ENCODE measurements at places on chromosomes 3 and 15.

DNA sequence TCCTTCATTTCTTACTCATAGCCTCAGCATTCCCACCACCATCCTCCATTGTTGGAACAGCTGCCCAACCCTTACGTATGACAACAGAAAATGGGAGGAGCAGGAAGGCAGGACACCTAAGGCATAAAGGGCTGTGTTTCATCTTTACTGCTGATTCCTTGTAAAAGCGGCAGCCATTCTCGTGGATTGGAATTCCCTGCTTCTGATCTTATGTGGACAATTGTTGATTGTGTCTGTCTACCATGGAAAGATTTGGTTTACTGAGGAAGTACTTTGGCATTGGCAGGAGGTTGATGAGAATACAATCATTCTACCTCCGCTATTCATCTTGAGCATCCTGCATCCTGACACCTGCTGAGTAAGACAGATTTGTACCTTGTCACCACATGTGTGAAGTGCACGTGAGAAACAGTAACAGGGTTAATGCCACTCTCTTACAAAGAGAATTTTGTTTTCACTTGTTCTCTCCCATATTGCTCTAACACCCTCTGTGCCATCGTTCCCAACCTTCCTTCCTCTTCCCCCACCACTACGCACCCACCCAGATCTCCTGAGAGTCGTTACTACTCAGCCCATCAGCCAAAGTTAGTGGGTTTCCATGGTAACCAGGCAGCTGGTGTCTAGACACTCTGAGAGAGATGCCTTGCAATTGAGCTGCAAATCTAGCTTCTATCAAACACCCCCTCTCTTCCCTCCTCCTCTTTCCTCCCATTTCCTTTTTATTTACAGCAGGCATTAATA lies 75.7 kb downstream of the GAP43 start:
- no peak for DNase-seq

DNA sequence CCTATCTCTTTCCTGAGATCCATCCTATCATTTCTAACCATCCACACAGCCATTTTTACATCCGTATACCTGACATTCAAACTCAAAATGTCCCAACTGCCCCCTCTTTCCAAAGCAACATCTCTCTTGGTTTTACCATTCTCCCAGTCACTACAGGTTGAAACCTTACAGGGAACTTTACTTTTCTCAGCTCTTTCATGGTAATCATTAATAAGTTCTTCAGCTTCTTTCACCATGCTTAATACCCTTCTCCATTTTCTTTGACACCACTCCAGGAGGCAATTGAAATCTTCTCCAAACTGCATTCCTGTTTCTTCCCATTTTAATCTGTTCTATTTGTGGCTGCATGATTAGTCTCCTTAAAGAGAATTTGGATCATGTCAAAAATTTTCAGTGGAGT lies 352.5 kb downstream of the GAP43 start:
- DNase-seq, result no peak

GRCh38 chr3:154782151-154782550 lies 298.0 kb upstream of the MME start:
- DNase-seq, result no peak

- DNase-seq, result no peak
Observed at GRCh38 chr3:42499478-42499871, 3.0 kb upstream of the VIPR1 start.

DNA sequence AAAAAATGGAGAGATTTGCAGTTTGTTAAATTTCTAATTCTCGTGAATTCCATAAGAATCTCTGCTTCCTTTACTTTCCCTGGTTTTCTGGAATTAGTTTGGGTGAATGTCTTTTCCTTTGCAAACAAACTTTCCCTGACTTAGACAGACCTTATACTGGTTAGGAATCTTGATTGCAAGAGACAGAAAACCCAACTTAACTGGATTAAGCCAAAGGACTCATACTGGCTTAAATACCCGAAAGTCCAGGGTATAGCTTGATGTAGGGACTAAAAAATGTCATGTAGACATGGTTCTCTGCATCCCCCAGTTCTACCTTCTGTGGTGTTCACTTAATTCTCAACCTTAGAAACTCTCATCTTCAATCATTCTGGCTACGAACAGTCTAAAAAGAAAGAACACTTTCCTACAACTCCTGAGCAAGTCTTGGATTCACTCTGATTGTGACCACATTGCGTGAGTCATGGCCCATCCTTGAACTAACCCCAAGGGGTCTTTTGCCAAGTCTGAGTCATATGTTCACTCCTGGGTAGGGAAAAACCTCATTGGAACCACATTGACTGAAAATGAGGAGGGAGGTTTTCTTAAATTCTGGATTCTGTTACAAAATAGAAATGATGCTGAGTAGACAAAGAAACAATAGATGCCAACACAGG lies 136.0 kb upstream of the DAZL start:
- no peak for DNase-seq

All from stimulated activated CD4-positive, alpha-beta T cell treated with anti-CD3 and anti-CD28 coated beads, Interleukin-1b, Interleukin-23, amount 100 ng/mL, for 1 hour (primary cell).